G401 (cell line): ENCODE measurements at places on chromosomes 7 and 10. TPM values are rescaled to one million over a fixed set of nuclear protein-coding genes. Genes with fewer than 3 reads are reported as not detected.

GRCh38 chr10:49512121-49512809, 26.7 kb downstream of the ERCC6 start:
- peak; percentile 19 for DNase-seq

DNA sequence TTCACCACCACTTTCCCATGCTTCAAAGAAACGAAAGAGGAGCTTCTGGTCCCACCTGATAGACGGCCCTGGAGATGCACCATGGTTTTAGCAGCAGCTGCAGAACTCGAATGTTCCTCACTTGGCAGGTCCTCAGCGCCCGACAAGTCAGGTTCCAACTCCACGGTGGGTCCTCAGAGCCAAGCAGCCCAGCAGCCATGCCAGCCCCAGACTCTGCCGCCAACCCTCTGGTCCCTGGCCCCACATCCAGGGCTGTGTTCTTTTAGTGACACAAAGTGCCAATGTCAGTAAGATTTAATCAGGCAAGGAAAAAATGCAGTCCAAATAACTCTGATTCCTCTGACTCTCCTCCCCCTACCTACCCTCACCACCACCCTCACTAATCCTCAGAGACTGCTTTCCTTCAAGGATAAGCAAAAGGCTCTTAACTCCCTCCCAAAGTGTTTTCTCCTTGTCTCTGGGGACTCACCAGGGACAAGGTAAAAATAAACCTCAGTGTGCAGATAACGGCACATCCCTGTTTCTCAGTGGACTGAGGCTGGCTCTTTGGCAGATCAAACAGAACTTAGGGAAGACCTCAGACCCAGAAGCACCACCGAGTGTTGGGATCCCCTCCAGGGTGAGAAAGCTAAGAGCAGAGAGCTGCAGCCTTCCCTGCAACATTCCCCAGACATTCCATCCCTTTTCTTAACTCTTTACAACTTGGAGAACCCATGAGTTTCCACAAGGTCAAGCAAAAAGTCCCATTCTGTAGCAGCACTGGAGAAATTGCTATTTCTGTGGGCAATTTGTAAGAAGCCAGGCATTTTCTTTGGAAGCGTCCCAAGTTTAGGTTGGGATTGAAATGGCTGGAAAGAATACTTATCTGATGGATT, 358.9 kb downstream of the FRMD4A start:
- peak; percentile 47 for DNase-seq

- DNase-seq: no peak
Observed at GRCh38 chr7:38881947-38882684, 26.9 kb downstream of the VPS41 start.

- no peak for DNase-seq
Observed at GRCh38 chr10:1154531-1155295, 98.5 kb downstream of the WDR37 start.

GRCh38 chr10:119041326-119041725, 11.8 kb downstream of the NANOS1 start:
- DNase-seq: no peak

DNA sequence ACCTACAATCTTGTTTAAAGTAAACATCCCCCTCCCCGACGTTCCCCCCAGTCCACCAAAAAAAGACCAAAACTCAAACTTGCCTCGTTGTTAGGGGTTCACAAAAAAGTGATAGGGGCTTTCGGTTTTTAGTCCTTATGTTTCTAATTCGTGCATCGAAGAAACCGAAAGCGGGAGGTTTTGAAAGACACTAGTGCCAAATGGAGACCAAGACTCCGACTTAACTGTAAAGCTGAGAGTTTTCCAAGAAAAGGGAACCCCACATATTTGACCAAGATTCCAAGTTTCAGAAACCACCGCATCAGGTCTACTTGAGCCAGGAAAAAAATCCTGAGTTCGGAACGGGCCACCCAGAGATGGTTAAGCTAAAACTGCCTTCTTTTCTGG, 534 bp downstream of the PSMA2 start:
- no peak for DNase-seq

GRCh38 chr10:77782328-77783061, 144.1 kb downstream of the DLG5 start:
- DNase-seq: no peak

- peak; percentile 17 for DNase-seq
Observed at GRCh38 chr7:46131916-46132795, 211.1 kb upstream of the IGFBP3 start.

- DNase-seq: peak; percentile 86
Observed at GRCh38 chr7:143882020-143882603, 19.9 kb downstream of the TCAF1 start.

- DNase-seq: no peak
Observed at GRCh38 chr7:79199266-79199665, 254.2 kb downstream of the MAGI2 start.

DNA sequence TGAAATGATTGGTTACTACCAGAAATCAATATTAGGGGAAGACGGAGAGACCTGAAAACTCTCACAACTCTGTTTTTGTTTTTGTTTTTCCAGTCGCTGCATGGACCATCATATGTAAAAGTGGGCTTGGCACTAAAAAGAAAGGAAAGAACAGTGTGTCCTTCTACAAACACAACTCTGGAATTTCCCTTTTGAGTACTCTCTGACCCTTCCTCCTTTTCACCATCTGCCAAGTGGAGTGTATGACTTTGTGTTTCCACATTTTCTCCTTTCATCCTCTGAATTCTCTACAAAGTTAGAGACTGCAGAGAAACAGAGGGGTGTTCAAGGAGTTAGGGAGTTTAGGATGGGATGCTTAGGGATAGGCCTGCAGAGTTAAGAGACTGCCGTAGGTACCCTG, 92.0 kb downstream of the MDFIC start:
- no peak for DNase-seq

DNA sequence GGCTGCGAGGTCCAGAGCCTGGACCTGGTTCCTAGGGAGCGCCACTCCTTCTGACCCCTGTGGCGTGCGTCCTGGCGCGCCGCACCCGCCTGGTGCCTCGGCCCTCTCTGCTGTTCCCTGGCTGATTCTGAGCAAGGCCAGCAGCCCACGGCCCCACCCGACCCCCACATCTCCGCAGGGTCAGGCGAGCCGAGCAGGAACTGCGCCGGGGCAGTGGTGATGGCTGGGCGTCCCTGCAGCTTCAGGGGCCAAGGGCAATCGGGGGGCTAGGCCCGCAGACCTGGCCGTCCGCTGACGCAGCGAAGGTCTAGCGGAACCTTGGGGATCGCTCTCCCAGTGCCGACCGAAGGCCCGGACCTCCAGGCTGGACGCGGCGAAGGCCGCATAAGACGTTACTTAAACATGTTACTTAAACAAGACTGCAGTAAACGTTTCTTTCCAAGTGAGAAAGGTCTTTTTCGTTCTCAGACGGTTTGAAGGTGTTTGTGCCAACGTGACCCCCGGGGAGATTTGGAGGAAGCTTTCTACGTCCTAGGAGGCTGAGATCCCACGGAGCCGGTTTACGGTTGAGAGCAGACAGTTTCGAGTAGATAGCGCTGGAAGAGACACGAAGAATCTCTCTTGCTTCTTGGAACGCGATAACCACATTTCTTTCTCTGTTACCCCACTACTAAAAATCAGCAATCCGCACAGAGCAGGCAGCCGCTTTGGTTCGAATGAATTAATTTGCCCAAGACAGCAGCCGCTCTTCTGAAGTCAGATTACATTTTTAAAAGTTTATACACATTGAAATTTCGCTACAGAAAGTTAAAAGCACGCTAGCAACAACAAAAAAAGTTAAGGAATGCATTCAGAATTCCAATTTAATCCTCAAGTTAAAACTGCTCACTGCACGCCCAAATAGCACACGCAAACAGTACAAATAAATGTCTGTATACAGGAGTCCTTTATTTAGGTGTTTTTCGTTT, 4.9 kb upstream of the NKX2-3 start:
- DNase-seq: no peak

- DNase-seq: no peak
Observed at GRCh38 chr10:131775833-131776232, 125.0 kb upstream of the PPP2R2D start.

DNA sequence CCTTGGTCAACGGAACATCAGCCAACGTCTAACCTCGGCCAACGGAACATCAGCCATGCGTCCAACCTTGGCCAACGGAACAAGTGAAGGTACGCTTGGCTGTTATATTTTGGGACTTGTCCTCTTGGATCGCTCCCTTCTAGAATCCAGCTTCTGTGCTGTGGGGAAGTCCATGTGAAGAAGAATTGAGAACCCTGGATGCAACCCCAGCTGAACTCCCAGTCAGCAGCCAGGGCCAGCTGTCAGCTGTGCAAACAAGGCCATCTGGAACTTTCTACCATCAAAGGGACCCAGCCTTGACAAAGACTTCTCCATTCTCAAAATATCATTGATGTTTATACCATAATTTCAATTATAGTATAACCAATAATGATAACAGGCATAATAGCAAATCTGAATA, 43.3 kb upstream of the ITGA8 start:
- no peak for DNase-seq

- DNase-seq: peak; percentile 42
Observed at GRCh38 chr10:102118867-102119266, 1.3 kb downstream of the LDB1 start.

DNA sequence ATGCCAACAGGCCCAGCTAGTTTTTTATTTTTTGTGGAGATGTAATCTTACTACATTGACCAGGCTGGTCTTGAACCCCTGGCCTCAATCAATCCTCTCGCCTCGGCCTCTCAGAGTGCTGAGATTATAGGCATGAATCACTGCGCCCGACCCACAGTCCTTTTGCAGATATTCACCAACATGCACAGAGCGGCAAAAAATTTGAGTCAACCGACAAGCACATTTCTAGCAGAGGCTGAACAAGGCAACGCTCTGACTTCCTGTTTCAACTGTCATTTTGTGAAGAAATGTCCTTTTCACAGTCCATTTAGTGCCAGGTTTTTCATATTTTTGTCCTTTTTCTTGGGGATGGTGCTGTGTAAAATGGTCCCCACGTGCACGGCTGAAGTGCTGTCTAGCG, 71.1 kb upstream of the KAT6B start:
- no peak for DNase-seq

DNA sequence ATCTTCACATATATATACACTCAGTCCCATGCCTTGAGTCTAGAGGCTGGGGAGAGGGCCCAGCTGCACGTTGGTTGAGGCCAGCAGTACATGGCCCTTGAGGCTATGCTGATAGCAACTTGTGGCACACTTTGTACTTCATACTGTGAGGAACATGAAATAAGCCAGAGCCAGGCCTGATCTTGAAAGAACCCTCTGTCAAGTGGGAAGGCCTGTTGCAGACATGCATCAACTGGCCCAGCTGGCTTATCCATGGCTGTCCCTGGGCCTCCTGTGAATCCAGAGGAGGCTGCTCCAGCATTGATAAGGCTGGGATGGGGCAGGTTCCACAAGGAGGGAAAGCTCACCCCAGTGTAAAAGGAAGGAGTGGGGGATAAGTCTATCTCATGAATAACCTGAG, 140.4 kb downstream of the NRF1 start:
- DNase-seq: no peak

GRCh38 chr10:21919906-21920305, 83.6 kb downstream of the DNAJC1 start:
- DNase-seq: no peak

Gene HDAC9
- total RNA-seq: 1.5 and 5.6 TPM in 2 replicates

Gene MRC1
- total RNA-seq: 0.12 TPM in 1 of 2 replicates, not detected in the other

Gene GTF2IRD1
- 19.4 and 28.3 TPM in 2 replicates for total RNA-seq

Gene ANXA8L1
- total RNA-seq: not detected in 2 replicates

Gene MYO1G
- 0.37 and 0.98 TPM in 2 replicates for total RNA-seq

Gene LIPM
- not detected in 2 replicates for total RNA-seq

Gene SPDYE1
- not detected in 2 replicates for total RNA-seq

Gene PNLIP
- total RNA-seq: not detected in 2 replicates

Gene ALOX5
- total RNA-seq: not detected in 2 replicates

Gene FRMPD2
- total RNA-seq: 0.27 and 0.43 TPM in 2 replicates

Gene IFIT1B
- total RNA-seq: not detected in 2 replicates

Gene AGBL3
- 0.25 and 0.27 TPM in 2 replicates for total RNA-seq

Gene TBX20
- not detected in 2 replicates for total RNA-seq

Gene MINDY3
- 13.9 and 23.3 TPM in 2 replicates for total RNA-seq

Gene ATXN7L1
- total RNA-seq: 0.44 and 4.4 TPM in 2 replicates

Gene INMT
- 0.17 TPM in 1 of 2 replicates, not detected in the other for total RNA-seq
